ENCODE measurements at places on chromosomes 12 and 14. TPM values are rescaled to one million over a fixed set of nuclear protein-coding genes. Genes with fewer than 3 reads are reported as not detected.

CRIP1 gene
- 27.4 TPM for polyA plus RNA-seq

CNTN1 gene
- 29.4 TPM for polyA plus RNA-seq

HOXC9 gene
- 26.3 TPM for polyA plus RNA-seq

ZFYVE26 gene
- polyA plus RNA-seq = 18.6 TPM

FAM181A gene
- polyA plus RNA-seq = not detected

Data from left renal cortex interstitium (tissue), 4 donors.